ENCODE measurements at places on chromosomes 12 and 14.

GRCh38 chr14:66708267-66708666, 200.3 kb downstream of the GPHN start:
- no peak for DNase-seq

GRCh38 chr12:2341871-2342270, 289.1 kb downstream of the CACNA1C start:
- no peak for DNase-seq

DNA sequence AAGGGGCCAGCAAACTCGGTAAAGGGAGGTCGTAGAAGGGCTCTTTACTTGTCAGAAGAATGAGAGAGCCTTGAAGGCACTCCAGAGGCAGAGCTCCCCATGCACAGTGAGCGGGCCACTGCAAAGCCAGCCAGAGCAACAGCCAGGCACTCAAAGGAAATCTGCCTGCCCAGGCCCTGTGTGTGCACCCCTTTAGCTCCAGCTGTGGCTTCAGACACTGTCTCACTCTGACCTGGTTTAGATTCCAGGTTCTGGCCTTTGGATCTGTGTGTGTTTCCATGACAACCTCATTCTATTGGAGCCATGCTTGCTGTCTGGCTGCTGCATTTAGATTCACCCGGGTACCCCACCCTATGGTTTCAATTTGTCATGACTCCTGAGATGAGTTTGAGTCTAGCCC, 170.3 kb downstream of the CAPZA3 start:
- no peak for DNase-seq

DNA sequence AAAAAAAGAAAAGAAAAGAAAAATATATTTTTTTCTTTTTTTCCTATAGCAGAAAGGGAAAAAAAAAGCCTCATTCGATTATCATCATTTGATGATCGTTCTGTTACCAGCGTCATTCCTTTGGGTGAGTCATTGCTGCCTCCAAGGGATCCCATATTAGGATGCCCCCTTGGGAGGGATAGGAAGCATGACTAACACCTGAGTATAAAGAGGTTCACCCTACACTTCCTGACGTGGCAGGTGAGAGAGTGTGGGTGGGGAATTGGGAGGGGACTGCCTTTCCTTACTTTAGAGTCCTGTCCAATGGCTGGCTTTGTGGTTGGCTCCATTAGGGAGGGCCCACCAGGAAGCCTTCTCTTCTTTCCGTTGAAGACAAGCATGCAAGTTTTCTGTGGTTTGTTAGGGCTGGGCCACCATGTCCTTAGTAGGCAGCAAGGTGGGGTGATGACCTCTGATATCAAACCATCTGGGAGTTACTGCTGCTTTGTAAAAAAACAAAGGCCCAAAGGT, 56.1 kb upstream of the FUT8 start:
- no peak for DNase-seq

GRCh38 chr12:118098911-118099671, 4.7 kb downstream of the VSIG10 start:
- DNase-seq, result no peak

DNA sequence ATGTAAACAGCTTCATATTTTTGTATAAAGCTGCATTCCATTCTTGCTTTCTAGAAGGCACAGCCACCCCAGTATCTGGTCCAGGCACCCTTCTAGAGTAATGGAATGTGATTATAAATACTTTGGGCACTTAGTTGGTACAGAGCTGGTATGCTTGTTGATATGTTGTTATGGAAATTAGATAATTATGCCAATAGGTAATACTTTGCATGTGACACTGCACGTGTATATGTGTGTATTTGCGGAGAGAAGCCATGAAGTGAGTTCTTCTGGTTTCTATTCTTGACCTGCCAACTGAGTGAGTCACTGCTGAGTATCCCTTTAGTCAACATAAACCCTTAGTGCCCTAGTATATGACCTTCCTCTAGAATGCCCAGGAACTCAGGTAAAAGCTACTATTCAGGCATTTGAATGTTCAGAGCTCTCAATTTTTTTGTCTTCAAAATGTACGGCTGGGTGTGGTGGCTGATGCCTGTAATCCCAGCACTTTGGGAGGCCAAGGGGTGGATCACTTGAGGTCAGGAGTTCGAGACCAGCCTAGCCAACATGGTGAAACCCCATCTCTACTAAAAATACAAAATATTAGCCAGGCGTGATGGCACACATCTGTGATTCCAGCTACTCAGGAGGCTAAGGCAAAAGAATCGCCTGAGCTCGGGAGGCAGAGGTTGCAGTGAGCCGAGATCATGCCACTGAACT, 6.2 kb upstream of the TCP11L2 start:
- DNase-seq, result no peak

GRCh38 chr12:31589598-31589903, 1.4 kb downstream of the DENND5B start:
- DNase-seq, result no peak

- no peak for DNase-seq
These were observed 224.1 kb downstream of the BTG1 start for GRCh38 chr12:91921555-91921954.

- DNase-seq, result no peak
These were observed 39.9 kb upstream of the BMAL2 start for GRCh38 chr12:27292718-27293117.

- DNase-seq, result no peak
These were observed 330.6 kb upstream of the FBXO33 start for GRCh38 chr14:39762576-39763401.

- no peak for DNase-seq
These were observed 89.9 kb upstream of the PPP4R3A start for GRCh38 chr14:91599994-91600393.

DNA sequence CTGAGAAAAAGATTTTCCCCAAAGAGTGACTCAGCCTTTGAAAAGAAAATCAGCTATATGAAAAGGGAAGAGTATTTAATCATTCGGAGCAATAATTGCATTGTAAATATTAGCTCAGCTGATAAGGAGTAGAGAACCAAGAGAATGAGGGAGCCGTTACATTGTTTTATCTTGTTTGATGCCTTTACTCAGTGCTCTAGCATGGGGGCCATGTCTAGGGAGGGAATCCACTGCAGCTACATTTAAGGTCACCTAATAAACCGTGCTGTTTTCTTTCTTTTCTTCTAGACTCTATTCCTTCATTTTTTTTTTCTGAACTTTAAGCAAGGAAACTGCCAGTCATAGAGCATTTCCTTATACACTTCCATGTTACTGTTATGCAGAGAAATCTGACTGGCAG, 447.0 kb downstream of the DIO2 start:
- no peak for DNase-seq

- DNase-seq, result no peak
These were observed 125.0 kb upstream of the CCND2 start for GRCh38 chr12:4148418-4149056.

DNA sequence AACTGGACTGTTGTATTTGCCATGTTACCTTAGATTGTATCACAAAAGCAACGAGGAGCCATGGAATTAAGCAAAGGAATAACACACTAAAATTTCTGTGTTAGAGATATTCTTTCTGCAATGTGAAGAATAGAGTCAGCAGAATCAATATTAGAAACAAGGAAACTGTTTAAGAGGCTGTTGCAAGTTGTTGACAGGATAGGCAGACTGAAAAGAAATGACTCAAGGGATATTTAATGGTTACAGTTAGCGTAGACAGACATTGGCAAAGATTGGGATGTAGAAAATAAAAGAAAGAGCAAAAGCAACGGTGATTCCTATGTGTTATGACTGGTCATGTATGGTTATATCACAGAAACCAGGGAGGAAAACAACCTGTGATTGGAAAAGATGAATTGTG, 299.0 kb upstream of the PPFIA2 start:
- no peak for DNase-seq

DNA sequence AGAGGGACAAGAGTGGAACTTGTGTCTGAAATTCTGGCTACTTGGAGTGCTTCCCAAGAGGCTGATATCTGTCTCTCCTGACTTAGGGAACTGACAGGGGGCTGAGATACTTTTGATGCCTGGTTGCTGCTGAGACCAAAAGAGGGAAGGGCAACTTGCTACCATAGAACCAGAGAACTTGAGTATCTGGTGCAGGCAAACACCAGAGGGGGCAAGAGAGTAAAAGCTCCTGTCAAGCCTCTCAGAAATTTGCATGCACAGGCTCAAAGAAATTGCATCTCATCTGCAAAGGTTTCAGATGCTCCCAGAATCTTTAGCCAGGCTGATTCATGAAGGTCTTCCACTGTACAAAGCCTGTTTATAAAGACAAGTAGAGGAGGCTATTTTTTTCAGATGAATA, 391.3 kb upstream of the FOXG1 start:
- no peak for DNase-seq

- DNase-seq, result no peak
These were observed 71.9 kb upstream of the DDX11 start for GRCh38 chr12:31001581-31002360.

DNA sequence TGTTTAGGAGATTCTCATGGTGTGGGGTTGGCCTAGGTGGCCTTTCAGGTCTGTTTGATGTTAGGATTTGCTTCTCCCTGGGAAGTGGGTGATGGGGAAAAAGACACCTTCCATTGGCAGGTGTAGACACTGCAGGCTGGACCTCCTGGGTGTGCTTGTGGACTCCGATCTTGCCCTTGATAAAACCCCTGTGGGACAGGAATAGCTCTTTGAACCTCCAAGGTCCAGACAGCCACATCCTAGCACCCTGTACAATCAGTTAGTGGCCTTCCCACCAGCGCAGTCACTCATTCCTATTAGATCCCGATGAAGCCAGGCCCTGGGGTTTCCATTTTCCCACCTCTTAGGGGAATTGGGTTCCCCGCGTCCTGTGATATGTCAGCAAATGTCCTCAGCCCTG, 28.5 kb downstream of the MEG3 start:
- DNase-seq, result no peak

DNA sequence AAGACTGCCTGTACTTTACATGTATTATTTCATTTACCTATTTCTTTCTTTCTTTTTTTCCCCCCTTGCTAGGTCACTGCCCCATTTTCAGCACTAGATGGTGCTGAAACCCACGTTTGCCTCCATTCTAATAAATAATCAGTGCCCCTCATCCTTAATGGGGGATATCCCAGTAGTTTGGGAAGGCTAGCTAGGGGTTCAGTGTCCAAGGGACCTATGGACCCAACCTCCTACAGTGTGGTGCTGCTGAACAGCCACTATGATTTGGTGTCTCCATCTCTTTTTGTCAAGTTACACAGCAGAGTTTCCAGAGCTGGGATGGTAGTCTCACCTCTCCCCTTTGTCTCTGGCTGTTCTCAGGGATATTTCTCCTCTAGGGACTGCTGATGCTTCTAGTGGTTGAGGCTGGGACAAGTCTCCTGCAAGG, 6.5 kb upstream of the HCFC2 start:
- no peak for DNase-seq

DNA sequence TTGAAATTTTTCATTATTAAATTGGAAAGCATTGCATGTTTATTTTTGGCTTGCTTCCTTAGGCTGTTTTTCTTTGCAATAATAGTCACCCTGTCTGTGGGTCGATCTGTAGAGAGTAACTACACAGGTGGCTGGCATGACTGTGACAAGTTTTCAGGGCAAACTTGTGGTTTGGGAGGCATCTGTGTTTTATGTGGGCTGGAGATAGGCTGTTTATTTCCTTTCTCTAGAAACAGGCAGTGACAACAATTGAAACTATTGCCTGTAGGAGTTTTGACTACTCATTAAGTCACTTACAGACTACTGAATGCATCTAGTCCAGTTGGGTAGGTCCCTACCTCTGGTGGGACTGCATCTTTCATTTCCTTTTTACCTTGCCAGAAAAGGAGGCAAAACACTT, 155.6 kb downstream of the DYRK2 start:
- DNase-seq, result no peak

DNA sequence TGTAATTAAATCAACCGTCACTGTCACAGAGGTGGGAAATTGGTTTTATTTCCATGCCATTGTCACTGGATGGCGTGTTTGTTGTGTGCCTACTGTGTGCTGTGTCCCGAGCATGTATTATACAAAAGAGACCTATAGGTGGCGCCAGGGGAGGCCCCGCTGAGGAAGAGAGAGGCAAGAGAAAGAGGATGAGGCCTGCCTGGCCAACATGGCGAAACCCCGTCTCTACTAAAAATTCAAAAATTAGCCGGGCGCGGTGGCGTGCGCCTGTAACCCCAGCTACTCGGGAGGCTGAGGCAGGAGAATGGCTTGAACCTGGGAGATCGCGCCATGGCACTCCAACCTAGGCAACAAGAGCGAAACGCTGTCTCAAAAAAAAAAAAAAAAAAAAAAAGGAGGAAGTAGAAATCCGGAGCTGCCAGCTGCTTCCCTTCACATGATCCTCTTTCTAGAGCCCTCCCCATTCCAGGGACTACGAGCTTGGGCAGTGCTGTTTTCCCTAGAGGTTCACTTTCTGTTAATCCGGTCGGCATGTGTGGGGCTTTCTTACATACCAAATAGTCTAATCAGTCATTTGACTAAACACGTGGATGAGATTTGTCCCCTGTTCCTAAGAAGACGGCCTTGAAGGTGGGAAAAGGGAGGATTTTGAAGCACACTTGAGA, 6.4 kb upstream of the CCDC175 start:
- no peak for DNase-seq

DNA sequence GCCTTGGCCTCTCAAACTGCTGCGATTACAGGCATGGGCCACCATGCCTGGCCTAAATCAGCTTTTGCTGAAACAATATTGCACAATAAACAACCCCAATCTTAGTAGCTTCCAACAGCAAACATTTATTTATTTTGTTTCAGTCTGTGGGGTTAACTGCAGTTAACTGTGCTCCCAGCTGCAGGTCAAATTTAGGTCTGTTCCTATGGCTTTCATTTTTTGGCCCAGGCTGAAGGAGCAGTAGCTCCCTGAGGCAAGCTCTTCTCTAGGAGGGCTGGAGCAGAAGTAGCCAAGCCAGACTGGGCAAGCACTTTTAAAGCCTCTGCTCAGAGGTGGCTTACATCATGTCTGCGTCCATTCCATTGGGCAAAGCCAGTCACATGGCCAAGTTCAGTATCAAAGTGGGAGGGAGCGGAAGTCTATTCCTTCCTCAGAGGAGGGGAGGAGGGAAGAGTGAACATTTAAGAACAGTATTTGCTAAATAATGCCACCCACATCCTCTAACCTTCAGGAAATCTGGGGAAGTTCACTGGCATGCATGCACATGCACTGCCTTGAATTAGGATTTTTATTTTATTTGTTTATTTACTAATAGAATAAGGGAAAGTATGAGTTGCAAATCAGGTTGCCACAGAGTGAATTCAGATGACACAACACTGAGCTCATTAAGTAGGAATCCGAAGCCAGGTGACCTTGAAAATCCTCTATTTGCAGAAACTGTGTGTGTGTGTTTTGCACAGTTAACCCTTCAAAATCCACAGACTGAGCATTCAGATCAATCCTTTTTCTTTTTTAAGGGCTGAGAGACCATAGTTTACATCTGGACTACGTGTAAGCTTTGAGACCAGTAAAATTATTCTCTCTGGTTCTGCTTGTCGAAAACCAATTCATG, 122.0 kb upstream of the SEL1L start:
- no peak for DNase-seq

DNA sequence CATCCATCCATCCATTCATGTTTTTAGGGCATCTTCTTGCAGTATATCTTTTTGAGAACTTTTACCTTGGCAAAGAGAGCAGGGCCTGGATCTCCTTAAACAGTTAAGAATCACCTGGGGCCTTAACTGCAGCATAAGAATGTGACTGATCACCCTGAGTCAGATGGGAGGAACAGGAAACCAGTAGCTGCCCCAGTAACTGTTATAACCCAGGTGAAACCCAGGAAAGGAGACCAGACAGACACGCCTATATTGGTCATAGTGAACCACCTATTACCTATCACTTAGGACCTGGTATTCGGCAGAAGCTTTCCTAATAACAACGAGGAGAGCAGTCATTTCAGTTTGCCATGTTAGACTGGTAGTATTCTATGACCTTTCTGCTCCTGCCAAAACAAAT, 43.4 kb upstream of the NR2C1 start:
- DNase-seq, result no peak

GRCh38 chr14:77175843-77176242, 5.8 kb upstream of the TMEM63C start:
- DNase-seq, result no peak

Measured in cortex of kidney (tissue), 1 donor.